ENCODE measurements at places on chromosomes 6 and 20. TPM values are rescaled to one million over a fixed set of nuclear protein-coding genes. Genes with fewer than 3 reads are reported as not detected.

GRCh38 chr6:147802459-147802858 lies 294.0 kb downstream of the SAMD5 start:
- no peak for DNase-seq

Gene HTR1B
- total RNA-seq = not detected

DNA sequence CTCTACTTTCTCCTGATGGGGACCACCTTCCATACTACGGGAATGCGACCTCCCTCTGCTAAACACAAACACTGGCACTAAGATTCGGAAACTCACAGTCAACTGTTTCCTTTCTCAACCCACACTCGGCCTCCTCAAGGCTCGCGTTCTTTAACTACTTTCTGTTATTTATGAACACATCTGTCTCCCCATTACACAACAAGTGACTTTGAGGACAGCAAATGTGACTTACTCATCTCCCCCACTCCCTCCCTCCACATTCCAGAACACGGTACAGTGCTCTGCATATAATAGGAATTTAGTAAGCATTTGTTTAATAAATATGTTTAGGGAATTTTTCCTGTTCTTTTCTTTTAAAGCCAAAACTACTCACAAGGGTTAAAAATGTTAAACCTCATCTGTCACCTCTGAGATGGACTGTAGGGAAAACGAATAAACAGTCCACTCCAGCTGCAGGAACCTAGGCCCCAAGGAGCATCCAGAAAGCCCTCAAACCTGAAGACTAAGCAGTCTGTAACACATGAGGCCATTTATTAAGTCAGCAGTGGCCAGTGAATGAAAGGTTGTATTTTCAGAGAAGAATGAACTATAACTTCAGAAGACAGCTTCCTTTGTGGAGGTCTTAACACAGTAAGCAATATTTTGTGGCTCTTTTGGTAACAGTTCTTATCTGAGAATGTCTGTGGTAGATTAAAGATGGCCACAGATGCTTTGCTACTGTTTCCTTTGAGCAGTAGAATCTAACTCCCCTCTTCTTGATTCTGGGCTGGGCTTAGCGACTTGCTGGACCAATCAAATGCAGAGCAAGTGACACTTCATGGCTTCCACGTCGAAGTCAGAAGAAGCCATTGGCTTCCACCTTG lies 209.6 kb upstream of the DTNBP1 start:
- DNase-seq = no peak

DNA sequence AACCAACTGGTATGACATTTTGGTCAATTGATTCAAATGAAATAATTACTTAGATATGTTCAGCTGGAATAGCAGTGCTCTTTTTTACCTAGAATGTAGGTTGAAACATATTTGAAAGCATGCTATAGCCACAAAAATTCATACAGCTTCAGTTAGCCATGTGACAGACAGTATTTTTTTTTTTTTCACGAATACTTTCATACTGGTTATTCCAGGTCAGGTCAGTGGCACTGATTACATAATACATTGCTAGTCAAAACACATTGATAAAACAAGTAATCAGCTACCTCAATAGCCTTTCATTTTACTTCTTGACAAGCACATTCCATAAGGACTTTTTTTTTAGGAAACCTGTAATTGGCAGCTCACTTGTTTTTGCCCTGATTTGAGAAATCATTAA lies 222.6 kb downstream of the EYA4 start:
- no peak for DNase-seq

Gene KCNK16
- total RNA-seq = not detected

DNA sequence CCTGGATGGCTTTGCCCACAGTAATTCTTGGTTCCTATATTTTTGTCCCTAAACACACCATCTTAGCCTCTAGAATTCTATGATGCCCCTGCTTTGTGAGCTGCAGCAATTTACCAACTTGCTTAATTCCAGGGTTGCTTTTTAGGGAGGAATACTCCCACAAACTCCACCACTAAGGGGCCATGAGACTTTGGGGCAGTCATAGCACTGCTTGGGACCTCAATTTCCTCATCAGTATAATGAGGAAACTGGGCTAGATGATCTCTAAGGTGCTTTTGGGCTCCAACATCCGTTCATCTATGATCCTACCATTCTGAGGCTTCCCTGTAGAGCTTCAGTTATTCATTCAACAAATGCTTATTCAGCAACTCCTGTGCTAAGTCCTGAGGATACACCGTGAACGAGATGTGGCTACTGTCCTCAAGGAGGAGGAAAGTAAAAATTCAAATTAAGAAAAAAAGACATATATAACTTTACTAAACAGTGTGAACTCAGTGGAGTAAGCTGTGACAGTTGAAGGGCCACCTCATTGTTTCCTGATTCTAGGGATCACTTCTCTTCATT lies 75.3 kb downstream of the PRDM1 start:
- DNase-seq = no peak

DNA sequence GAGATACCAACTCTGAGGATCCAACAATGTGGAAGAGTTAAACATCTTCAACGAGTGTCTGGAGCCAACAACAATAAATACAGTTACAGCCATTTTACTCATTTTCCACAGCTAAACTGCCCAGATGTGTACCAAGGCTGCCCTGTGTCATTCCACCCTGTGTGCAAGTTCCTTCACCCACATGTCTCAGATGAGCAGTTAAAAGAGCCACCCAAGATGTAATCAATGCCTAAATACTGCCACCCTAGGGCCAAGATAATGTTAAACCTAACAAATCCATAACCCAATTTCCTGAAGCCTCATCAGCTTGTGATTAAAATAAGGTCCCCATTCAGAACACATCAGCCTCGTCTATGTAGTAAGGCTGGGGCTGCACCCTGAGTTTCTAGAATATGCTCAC lies 59.9 kb downstream of the GMDS start:
- DNase-seq = no peak

GRCh38 chr20:35697696-35698297 lies 1.4 kb downstream of the NFS1 start:
- no peak for DNase-seq

GRCh38 chr6:118680452-118681095 lies 29.2 kb upstream of the CEP85L start:
- DNase-seq = no peak

Gene SNAP91
- not detected for total RNA-seq

DNA sequence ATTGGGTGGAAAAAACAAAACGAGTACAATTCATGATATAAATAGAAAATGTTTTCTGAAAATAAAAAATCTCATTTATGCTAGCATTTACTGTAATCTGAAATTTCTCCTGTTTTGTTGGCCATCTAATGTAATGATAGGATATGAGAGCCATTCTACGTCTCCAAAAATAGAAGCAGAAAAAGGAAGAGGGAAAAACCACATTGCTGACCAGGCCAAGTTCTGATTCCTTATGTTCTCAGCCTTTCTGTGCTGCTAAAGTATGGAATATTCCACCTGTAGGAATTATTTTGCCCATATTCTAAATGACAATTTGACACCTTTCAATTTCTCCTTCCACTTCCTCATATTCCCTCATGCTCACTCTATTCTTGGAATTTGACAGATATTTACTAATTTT lies 110.2 kb downstream of the TBXT start:
- DNase-seq = no peak

- DNase-seq = peak; percentile 42
Measured at GRCh38 chr6:118981884-118982574, 47.1 kb upstream of the MCM9 start.

DNA sequence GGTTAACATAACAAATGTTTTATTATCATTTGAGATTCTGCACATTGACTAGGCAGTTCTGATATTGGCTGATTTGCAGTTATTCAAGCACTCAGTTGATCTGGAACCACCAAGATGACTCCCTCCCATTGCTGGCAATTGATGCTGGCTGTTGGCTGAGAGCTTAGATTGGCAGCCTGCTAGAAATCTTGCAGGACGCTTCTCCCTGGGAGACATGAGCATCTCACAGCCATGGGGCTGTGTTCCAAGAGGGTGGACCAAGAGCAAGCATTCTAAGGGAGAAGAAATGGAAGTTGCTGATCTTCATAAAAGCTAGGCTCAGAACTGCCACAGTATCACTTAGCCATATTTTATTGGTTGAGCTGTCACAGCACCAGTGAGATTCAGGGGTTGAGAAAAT lies 233.4 kb upstream of the ID4 start:
- no peak for DNase-seq

GRCh38 chr20:44405257-44405656 lies 49.8 kb downstream of the HNF4A start:
- no peak for DNase-seq

GRCh38 chr6:147244832-147245231 lies 40.6 kb downstream of the STXBP5 start:
- no peak for DNase-seq

Gene COL9A1
- 4.8 TPM for total RNA-seq

DNA sequence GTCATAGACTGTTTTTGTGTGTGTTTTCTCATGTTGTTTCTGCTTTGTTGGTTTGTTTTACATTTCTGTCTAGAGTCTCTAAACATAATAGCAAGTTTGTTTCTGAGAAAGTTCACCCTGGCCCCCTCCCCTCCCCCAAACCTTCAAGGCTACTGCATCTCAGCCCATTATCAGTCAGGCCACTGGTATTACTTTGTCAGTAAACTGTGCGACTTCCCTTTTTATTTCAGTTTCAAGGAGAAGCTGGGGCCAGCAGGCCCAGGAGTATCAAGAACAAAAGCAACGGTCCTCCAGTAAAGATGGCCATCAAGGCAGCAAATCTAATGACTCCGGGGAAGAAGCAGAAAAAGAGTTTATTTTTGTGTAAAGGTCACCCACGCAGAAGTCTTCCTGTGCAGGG lies 32.8 kb upstream of the SCGN start:
- DNase-seq = no peak

Gene RANBP9
- 22.7 TPM for total RNA-seq

DNA sequence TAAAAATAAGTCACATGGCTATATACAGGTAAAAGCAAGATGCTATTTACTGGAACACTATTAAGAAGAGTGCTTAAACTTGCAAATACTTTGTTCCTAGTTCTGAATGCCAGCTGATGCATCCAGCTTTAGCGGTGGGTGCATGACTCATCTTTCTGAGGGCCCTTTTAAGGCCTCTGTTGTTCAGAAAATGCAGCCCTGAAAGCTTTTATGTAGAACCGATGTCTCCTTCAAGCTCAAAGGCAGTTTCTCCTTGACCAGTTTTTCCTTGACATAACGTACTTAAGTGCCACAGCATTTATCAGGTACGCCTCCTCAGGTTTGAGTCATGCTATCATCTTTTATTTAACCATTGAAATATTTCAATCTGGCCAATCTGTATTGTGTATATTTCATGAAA lies 82.8 kb downstream of the MLIP start:
- no peak for DNase-seq
